ENCODE measurements at places on chromosomes 4 and X.

GRCh38 chr4:106450249-106450648 lies 81.7 kb upstream of the GIMD1 start:
- DNase-seq = no peak

DNA sequence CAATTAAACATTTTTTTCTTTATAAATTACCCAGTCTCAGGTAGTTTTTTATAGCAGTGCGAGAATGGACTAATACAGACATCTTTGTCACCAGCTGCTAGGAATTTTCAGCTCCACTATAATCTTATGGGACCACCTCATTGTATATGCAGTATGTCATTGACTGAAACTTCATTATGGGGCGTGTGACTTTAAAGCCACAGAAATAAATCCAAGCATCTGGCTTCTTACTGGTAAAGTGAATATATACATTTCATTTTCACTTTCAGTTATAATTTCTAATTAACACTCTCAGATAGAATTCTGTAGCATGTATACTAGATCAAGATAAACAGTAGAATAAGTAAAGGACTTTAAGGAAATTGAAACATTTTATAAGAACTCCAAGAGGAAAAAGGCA lies 21.9 kb downstream of the IL15 start:
- no peak for DNase-seq

GRCh38 chr4:48575964-48576363 lies 85.9 kb downstream of the ZAR1 start:
- DNase-seq = no peak

DNA sequence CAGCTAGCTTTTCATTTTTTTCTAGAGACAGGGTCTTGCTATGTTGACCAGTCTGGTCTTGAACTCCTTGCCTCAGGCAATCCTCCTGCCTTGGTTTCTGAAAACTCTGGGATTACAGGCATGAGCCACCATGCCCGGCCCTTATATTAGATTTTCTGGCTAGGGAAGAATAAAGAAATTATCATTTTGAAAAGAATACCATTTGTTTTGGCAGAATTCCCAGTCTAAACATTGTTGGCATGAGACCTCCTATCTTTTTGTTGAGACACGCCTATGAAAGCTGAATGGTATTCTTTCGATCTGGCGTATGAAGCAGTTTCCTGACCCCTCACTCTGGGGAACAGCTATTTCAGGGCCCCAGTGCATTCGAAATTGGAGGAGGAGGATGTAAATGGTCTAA lies 107.0 kb downstream of the REPS2 start:
- DNase-seq = no peak

- DNase-seq = no peak
Measured at GRCh38 chr4:8765631-8766590, 105.7 kb downstream of the HMX1 start.

GRCh38 chrX:110204986-110205385 lies 112.9 kb downstream of the AMMECR1 start:
- no peak for DNase-seq

DNA sequence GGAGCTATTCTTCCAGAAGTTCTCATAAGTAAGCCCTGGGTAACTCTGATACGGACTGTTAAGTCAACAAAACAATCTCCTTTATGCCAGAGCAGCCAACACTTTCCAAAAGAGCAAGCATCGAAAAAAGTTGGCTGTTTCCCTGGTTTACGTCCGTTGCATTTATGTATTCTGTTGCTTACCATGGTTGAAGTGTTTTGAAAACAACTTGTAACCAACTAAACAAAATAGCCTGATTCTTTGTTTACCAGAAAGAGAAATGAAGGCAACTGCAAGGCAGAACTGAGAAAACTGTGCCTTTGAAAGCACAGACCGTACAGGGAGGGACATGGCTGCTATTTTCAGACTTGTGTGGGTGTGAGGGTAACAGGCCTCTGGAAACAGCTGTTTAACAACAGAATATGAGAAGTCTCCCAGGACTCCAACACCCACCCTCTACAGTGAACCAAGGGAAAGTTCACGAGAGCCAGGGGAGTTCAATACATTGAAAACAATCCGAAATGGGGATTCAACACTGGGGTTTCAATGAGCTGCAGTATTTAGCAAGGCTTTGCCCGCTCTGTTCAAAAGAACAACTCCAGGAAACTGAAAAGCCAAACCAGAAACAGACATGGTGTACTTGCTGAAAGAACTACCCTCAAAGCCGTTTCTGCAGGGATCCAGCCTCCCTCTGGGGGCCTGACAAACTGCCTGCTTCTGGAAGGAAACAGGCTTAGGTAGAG lies 95.8 kb upstream of the EGFL6 start:
- DNase-seq = no peak

GRCh38 chr4:53914313-53915016 lies 149.9 kb downstream of the CHIC2 start:
- no peak for DNase-seq

DNA sequence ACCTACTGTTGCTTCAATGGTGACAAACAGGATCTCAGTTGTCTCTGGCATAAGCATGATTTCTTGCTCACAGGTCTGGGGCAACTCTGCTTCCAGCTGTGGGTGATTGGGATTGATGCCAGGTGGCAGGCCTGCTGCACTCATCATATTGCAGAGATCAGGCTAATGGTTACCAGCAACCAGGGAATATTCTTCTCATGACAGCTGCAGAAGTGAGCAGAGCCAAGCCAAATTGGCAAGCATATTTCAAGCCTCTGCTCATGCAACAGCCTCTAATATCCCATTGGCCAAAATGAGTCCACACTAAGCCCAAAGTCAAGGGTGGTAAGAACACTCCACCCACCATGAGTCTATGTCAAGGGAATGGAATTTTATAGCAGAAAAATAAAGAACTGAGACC lies 26.7 kb upstream of the TBC1D19 start:
- DNase-seq = no peak

- DNase-seq = no peak
Measured at GRCh38 chr4:70931347-70931746, 29.2 kb downstream of the MOB1B start.

GRCh38 chrX:10195425-10195824 lies 38.6 kb downstream of the CLCN4 start:
- no peak for DNase-seq

DNA sequence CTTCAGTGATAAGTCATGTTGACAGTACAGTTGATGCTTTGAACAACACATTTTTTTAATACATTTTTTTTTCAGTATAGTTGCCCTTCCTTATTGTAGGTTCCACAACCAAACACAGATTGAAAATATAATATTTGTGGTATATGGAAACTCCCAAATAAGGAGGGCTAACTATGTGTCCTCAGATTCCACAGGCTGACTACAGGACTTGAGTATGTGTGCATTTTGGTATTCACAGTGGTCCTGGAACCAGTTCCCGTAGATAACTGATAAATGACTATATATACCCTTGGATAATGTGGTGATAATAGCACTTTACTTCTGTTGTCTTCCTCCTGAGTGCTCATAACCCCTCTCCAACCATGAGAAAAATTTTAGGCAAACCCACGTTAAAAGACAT lies 111.6 kb upstream of the NUDT6 start:
- no peak for DNase-seq

DNA sequence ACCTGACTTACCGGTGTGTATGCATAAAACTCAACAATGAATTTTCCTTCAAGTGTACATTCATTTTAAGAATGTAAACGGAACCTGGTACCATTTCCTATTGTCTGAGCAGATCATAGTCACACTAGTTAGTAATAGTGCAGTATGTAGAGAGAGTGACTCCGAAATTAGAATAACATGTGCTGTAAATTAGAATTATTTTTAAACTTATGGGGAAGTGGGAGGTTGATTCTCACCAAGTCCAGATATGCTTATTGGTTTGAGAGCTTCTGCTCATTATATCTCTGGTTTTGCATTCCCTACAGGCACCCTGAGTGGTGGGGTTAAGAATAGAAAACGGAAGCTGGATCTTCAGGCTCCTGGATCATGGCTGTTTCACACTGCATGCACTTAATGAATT lies 39.6 kb downstream of the KLF3 start:
- no peak for DNase-seq

DNA sequence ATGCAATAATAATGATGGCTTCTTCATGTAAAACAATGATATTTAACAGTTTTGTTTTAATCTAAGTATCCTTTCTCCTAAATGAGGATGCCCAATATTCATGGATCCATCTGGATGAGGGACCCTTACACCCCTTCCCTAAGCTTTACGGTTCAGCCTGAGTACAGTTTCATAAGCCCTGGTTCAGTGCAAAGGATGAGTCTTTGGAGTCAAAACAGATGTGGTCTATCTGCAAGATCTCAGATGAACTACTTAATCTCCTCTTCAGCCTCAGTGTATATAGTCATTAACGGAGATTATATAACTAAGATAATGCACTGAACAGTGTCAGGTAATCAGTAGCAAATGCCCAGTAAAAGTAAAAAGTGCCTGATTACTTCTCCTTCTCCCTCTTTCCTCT lies 22.1 kb downstream of the ANXA5 start:
- no peak for DNase-seq

GRCh38 chr4:165403637-165404036 lies 24.8 kb downstream of the CPE start:
- no peak for DNase-seq

DNA sequence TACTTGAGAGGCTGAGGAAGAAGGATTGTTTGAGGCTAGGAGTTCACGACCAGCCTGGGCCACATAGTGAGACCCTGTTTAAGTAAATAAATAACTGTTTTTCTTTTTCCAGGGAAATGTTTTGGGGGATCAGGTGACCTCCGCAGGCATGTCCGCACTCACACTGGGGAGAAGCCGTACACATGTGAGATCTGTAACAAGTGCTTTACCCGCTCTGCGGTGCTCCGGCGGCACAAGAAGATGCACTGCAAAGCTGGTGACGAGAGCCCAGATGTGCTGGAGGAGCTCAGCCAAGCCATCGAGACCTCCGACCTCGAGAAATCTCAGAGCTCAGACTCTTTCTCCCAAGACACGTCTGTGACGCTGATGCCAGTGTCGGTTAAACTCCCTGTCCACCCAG lies 30.5 kb downstream of the ZBTB49 start:
- no peak for DNase-seq

- no peak for DNase-seq
Measured at GRCh38 chr4:8165374-8165896, 6.8 kb upstream of the ABLIM2 start.

GRCh38 chr4:118225511-118225910 lies 127.3 kb downstream of the PRSS12 start:
- DNase-seq = no peak

- DNase-seq = no peak
Measured at GRCh38 chrX:41946235-41946634, 22.9 kb upstream of the CASK start.

DNA sequence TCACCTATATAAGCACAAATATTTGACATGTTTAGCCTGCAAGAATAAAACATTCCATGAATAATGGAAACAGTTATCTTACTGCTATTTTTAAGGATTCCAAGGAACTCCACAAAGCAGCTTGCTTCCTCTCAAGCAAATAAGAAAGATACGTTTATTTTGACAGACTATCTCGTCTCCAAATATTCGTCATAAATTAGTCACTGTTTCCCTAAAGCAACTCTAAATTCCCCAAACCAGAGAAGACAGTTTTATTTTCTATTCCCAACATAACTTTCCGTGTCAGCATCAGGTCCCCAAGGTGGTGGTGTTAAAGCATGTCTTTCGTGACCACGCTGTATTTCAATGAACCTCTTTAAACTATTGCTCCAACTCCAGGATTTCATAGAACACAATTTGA lies 24.3 kb upstream of the DKK2 start:
- DNase-seq = no peak

DNA sequence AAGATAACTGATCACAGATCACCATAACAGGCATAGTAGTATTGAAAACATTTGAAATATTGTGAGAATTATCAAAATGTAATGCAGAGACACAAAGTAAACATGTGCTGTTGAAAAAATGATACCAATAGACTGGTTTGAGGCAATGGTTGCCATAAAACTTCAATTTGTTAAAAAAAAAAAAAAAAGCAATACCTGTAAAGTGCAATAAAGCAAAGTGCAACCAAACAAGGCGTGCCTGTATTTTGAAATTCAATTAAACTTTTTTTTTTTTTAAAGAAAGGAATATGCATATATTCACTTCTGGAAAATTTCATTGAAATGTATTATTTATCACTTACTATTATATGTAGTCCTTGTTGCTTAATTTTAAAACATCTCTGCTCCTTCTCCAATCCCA lies 27.7 kb downstream of the TMEM154 start:
- no peak for DNase-seq

DNA sequence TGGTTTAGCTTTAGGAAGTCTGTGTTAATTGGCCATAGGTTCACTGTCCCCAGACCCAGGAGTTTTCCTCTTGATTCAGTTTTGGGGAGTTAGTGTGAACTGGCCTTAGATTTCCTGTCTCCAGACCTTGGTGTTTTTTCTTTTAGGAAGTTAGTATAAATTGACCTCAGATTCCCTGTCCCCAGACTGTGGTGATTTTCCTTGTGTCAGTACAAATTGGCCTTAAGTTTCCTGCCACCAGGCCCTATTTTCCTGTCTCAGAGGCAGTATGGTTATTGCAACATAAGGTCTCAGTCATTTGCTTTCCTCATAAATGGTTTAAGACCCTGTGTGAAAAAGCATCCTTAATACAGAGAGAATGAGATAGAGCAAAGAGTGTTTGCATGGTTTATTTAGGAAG lies 595.8 kb downstream of the NLGN4X start:
- DNase-seq = no peak

DNA sequence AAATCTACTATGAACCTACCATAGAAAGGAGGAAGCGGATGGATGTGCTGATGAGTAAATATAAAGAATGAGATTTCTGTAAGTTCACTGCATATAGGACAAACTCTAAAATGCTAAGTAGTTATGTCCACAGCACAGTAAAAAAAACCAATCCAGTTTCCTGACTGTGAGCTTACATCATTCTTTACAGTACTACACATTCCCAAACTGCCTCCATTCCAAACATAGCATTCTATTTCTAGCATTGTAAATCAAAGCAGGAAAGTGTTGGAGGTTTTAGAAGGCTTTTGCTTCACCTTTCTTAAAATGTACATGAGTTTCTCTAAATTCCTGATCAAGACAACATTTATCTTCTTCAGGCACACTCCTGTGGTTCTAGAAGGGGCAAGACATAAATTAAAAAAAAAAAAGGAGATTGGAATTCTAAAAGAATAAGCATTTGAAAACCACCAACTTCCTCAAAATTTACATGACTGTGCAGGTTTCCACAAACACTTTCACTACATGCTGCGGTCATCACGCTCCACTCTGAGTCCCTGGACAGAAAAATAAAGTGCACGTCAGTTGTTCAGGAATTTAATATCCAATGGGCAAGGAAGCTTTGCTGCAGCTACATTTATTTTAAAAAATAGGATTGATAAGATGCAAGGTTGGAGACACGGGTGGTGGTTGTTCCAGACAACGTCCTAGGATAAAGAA lies 297.6 kb upstream of the STS start:
- no peak for DNase-seq

Measured in stimulated activated CD8-positive, alpha-beta memory T cell treated with anti-CD3 and anti-CD28 coated beads, Interleukin-4, amount 100 ng/mL, for 4 hours (primary cell).